ENCODE measurements at places on chromosomes 11 and 22.

DNA sequence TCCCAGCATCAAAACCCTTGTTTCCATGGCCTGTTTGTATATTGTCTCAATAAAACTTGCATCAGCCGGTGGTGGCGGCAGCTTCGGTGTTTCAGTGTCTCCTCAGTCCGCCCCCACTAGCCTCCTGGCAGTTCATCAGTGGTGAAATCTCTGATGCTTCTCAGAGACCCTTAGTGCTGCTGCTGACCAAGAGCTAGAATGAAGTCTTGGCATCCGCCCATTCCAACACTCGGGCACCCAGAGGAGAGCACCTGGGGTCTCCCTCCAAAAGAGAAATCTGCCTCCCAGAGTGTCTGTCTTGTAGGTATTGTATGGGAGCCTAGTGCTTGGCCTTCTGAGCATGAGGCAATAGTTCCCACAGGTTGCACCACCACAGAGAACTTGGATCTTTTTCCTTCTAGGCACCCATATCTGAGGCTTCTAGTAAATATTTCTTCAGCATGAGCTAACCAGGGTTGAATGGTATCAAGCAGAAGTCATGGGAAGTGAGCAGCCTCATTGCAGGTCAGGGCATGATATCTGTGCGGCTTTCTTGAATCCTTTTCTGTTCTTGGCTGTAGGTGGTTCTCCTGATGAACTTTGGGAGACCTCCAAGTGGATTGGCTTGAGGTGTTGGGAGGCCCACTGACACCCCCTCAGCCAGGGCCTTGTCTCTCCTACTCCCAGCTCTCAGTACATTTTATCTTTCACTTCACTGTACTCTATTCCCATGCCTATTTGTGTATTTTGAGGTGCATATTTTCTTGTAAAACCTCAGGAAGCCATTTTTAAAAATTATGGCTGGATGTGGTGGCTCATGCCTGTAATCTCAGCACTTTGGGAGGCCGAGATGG is 13.2 kb upstream of the AIFM3 start:
- DNase-seq = no peak

- DNase-seq = no peak
These were observed 19.9 kb upstream of the CD81 start for GRCh38 chr11:2357246-2357645.

GRCh38 chr11:48043111-48043990 is 63.0 kb downstream of the PTPRJ start:
- DNase-seq = no peak

DNA sequence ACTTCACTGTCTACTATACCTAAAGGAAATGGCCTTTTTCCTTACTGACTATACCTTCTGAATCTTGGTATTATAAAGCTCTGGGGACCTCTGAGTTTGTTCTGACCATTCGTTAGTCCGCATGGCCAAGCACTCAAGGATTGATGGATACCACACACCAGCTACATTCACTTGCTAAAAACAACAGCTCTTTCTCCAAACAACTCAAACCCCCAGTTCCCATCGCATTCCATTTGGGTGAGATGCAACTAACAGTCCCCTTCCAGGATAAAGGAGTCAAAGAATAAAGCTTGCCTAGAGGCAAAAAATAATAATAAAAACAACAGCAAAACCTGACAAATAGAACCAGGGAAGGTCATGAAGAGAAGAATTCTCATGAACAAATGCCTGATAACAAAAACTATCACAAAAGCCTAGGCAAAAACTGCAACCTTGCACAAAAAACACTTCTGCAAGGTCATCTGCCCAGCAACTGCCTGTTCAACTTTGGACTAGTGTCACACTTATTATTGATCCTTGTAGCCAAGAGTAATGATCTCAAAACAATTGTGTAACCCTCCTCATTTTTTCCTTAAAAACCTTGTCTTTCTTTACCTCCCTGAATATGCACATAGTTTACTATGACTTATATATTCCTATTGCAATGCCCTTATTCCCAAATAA is 139.0 kb upstream of the GUCY1A2 start:
- DNase-seq = no peak

- no peak for DNase-seq
These were observed 55.2 kb downstream of the KDM2A start for GRCh38 chr11:67174311-67174710.

- DNase-seq = no peak
These were observed 379.2 kb downstream of the NELL1 start for GRCh38 chr11:21048626-21049025.

Data from SK-N-DZ (cell line).